Large intestine (tissue), 12 donors: ENCODE measurements at places on chromosomes 1 and 21. TPM values are rescaled to one million over a fixed set of nuclear protein-coding genes. Genes with fewer than 3 reads are reported as not detected.

GRCh38 chr1:167737169-167737568 is 15.4 kb downstream of the MPZL1 start:
- peak; percentile 90 for DNase-seq

- no peak for DNase-seq
Observed at GRCh38 chr1:110254604-110255391, 44.7 kb downstream of the KCNC4 start.

DNA sequence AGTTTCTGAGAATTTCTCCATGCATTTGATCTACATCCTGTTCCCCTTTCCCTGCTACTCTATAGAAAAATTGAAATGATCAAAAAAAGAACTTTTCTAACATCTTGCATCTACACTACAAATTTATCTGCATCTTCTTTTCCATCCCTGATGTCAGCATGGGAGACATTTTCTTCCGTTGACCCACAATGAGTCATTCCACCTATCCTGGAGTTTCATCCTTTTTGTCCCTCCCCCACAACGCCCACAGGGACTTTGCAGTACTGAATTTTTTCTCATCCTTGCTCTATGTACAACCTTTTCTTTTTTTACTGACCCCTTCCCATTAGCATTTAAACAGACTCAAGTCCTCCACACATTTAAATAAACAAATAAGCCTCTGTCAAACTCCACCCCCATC is 112.2 kb upstream of the MROH9 start:
- no peak for DNase-seq

- DNase-seq, result no peak
Observed at GRCh38 chr1:55316947-55317662, 101.9 kb upstream of the USP24 start.

GRCh38 chr1:167121375-167122120 is 27.7 kb downstream of the STYXL2 start:
- DNase-seq, result peak; percentile 61

GRCh38 chr1:34684266-34684665 is 70.6 kb upstream of the GJB5 start:
- DNase-seq, result peak; percentile 70

The NPR1 gene
- polyA plus RNA-seq, result 4.7 TPM

The LCE1A gene
- polyA plus RNA-seq, result not detected

The FCGR3A gene
- polyA plus RNA-seq, result 3.1 TPM
